ENCODE measurements at places on chromosomes 5 and 9. TPM values are rescaled to one million over a fixed set of nuclear protein-coding genes. Genes with fewer than 3 reads are reported as not detected.

BTNL8 gene
- not detected for total RNA-seq

CCIN gene
- 0.28 TPM for total RNA-seq

- DNase-seq: no peak
These were observed 573.9 kb downstream of the KIF4B start for GRCh38 chr5:155587458-155587857.

DNA sequence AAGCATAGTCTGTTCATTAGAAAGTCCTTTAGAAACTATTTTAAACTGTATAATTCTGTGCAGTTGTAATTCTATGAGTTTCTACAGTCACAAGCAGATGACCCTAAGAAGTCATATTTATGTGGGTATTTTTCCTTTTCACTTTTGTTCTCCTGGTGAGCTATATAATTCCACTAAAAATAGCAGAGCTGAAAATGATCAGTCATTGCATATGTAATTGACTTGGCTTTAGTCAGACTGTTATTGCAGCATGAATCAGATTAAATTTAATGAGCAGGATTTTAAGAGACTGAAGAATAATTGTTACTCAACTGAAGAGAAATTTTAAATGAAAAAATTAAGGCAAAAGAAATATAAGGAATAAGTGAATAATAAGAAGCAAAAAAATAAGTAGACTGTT, 108.5 kb downstream of the MTREX start:
- DNase-seq: no peak

GRCh38 chr5:3311433-3311832, 284.2 kb upstream of the IRX1 start:
- no peak for DNase-seq

GFI1B gene
- total RNA-seq: not detected

DNA sequence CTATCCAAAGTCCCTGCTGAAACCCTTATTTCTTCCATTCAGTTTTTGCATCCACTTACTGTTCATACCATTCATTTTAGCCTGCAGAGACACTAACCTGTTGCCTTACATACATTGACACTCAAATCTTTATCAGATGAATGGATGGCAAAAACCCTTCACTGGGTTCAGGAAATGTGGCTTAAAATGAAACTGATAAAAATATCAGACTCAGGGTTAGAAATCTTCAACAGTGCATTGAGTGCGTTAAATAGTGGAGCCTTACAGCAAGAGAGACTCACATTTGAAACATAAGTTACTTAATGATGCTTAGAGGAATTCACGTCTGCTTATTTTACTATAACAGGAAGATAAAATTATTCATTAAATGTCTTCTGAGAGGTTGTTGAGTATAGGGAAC, 28.0 kb upstream of the BNC2 start:
- no peak for DNase-seq

GRCh38 chr9:110847671-110848070, 179.1 kb downstream of the MUSK start:
- no peak for DNase-seq

DNA sequence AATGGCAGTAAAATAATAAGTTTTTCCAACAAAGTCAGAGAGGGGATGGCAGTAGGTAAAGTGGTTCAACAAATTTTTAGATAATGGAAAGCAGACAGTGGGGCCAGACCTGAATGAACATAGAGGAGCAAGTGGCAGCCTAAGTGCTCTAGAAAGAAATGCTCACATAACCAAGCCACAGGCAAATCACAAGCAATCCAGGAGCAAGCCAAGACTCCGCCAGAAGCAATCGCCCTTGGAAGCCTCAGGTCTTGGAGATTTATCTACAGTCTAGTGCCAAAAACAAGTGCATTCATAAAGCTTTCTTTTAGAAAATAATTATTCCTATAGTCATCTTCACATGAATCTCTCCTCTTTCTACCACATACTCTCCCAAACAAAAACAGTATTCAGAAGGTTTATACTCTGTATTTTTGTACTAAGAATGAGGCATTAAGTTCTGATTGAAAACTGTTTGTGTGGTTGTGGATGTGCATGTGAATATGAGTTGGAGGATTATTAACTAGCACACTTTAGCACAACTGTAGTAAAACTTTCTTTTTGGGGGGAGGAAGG, 375.5 kb downstream of the CDH9 start:
- no peak for DNase-seq

- DNase-seq: no peak
These were observed 10.0 kb upstream of the GRIN1 start for GRCh38 chr9:137128862-137129455.

DNA sequence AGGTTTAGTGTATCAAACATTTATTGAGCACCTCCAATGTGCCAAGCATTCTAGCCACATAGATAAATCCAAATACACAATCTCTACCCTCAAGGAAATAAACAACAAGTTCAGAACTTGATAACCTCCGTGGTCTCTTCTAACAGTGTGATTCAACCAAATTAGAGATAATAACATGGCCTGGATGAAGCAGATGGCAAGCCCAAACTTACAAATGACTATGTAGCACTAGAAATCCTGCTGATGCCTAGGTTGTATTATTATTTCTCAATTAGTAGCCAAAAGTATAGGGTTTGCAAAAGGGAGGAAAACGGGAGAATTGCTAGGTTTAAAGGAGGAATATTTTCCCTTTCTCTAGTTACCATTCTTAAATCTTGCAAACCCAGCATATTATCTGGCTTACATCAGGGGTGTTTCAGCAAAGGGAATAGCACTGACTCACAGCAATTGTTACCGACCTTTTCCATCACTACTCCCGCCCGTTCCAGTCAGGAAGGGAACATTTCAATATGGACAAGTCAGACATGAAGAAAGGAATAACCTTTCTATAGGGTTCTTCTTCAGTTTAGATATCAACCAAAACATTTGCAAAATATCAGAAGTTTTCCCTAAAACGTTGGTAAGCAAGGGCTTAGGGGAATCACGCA, 2.3 kb downstream of the DPYSL3 start:
- peak; percentile 58 for DNase-seq

TOR2A gene
- 9.9 TPM for total RNA-seq

PCDHB4 gene
- total RNA-seq: 6.7 TPM

PCDHGA10 gene
- 6.3 TPM for total RNA-seq

DNA sequence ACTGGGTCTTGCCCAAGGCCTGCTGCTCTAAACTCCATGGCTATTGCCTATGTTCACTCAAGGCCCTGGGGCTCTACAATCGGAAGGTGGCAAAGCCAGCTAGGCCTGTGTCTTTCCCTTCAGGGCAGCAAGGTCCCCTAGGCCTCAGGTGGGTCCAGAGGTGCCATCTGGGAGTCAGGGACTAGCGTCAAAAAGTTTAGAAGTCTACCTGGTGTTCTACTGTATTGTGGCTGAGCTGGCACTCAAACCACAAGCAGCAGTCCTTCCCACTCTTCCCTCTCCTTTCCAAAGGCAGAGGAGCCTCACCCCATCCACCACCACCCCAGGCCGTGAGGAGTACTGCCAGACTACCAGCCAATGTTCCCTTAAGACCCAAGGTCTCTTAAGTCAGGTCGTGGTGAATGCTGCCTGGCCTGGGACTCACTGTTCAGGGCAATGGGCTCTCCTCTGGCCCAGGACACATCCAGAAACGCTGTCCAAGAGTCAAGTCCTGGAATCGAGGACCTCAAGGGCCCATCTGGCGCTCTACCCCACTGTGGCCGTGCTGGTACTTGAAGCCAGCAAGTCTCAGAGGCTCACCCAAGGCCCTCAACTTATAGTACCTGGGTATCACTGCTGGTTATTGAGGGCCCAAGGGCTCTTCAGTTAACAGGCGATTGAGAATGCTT, 13.0 kb upstream of the SARDH start:
- no peak for DNase-seq

PCDHGB7 gene
- total RNA-seq: 20.4 TPM

Measured in ovary (tissue), 10 donors.